ENCODE measurements at places on chromosomes 3 and 15. TPM values are rescaled to one million over a fixed set of nuclear protein-coding genes. Genes with fewer than 3 reads are reported as not detected.

Gene PLCL2
- total RNA-seq, result 3.4 TPM

Gene GPR27
- 8.9 TPM for total RNA-seq

DNA sequence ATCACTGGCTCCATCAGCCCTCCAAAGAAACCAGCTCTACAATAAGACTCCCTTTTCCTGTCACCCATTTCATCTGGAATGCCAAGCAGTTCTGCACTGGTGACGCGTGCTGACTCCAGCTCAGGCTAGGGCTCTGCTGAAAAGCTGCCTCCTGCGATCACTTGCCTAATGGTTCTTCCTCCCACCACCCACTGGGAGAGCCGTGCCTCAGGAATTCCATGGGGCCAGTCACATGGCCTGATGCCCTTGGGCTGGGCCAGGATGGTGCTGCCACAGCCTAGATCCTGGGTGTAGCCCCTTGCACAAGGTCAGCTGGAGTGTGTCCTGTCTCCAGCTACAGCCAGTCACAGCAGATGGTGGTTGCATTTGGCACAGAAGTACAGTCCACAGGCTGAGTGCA is 98.9 kb downstream of the DNAJB8 start:
- no peak for DNase-seq

DNA sequence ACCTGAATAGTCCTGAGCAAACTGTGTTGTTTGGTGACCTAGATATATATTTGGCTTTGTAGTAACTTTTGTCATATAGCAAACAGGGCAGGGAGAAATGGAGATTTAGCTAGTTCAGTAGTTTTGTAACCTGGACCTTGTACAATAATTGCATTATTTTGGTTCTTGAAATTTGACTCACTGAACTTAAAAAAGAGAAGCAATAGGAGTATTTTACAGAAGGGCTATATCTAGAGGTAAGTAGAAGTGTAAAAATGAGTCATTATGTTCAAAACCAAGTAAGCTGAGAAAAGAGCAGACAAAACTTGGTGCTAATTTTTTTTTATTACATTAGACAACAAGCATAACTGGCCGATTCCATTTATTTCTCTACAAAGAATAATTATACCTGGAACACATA is 505.4 kb downstream of the ZIC1 start:
- no peak for DNase-seq

- no peak for DNase-seq
Observed at GRCh38 chr15:64740311-64741170, 34.8 kb downstream of the RBPMS2 start.

Data from kidney epithelial cell (primary cell).